ENCODE measurements at places on chromosomes 13 and 19.

GRCh38 chr13:40452741-40453334, 213.6 kb downstream of the FOXO1 start:
- no peak for DNase-seq

GRCh38 chr19:45163751-45164460, 3.1 kb upstream of the NKPD1 start:
- DNase-seq: no peak

GRCh38 chr19:21130097-21130775, 11.6 kb upstream of the ZNF431 start:
- DNase-seq: no peak

- DNase-seq: no peak
Observed at GRCh38 chr19:48648134-48648533, 2.1 kb upstream of the CA11 start.

Measured in activated CD8-positive, alpha-beta memory T cell treated with anti-CD3 and anti-CD28 coated beads for 4 hours (primary cell).